CD4-positive, alpha-beta T cell treated with Interleukin-17A for 4 hours (primary cell): ENCODE measurements at places on chromosomes 5 and 9.

DNA sequence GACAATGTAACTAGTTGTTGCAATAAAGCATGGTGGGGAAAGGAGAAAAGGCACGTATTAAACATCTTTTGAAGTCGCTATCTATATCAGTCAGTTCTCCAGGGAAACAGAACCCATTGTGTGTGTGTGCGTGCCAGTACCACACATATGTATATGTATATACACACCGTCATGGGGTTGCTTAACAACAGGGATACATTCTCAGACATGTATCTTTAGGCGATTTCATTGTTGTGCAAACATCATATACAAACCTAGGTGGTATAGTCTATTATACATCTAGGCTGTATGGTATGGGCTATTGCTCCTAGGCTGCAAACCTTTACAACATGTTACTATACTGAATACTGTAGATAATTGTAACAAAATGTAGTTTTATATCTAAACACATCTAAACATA, 2.3 kb downstream of the CDKN2B-AS1 start:
- DNase-seq: no peak

- DNase-seq: no peak
Observed at GRCh38 chr9:36959681-36960574, 74.1 kb downstream of the PAX5 start.

- no peak for DNase-seq
Observed at GRCh38 chr9:3980771-3981170, 319.1 kb downstream of the GLIS3 start.

- no peak for DNase-seq
Observed at GRCh38 chr5:86101966-86102365, 515.8 kb upstream of the COX7C start.

DNA sequence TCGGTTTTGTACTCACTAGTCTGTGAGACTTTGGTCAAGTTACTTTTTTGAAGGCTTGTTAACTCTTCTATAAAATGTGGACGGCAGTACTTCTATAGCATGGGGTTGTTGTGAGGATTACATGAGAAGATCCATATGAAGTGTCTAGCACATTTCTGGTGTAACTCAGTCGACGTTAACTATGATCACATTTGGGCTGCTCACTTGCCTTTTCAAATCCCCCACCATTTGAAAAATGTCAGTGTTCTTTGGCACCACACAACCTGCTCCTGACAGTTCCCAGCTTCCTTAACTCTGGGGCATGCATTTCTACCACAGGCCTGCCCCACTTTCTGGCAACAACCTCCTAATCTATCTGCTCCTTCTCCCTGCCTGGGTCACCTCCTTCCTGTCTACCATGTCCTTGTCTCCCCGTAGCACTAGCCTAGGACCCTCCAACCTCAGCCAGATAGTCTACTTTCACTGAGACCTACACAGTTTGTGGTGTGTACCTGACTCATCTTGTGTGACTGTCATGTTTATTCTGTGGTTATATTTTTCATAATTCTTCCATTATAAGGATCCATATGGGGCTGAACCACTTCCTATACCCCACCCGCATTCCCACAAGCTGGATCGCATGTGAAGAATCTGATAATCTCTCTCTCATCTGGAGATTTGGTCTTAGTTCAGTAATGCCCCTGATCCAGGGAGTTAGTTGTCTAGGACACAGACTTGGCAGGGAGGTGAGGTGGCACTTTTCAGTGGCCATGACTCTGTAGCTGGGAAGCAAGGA, 30.2 kb upstream of the BASP1 start:
- DNase-seq: no peak

DNA sequence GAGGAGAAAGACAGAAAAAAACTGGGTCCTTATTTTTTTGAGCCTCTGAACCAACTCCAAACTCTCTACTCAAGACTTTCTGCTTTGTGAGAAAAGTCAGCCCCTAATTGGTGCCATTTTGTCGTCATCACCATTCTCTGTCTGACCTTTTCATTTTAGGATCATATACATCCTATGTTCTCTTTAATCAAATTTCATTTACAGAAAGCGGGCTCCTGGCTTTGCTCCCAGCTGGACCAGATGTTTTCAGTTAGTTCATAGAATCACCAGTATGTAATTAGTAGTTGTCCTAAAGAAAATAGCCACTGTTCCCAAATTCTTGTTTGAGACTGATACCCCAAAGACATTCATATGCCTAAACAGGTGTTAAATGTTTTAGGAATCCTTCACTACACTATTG, 28.6 kb upstream of the SLCO4C1 start:
- DNase-seq: no peak

- DNase-seq: no peak
Observed at GRCh38 chr5:57432876-57433275, 49.7 kb downstream of the ACTBL2 start.

- DNase-seq: no peak
Observed at GRCh38 chr5:112320408-112320807, 98.7 kb downstream of the EPB41L4A start.

- no peak for DNase-seq
Observed at GRCh38 chr9:5910413-5911057, 19.8 kb downstream of the MLANA start.

GRCh38 chr5:170630226-170630625, 126.4 kb downstream of the KCNIP1 start:
- no peak for DNase-seq

DNA sequence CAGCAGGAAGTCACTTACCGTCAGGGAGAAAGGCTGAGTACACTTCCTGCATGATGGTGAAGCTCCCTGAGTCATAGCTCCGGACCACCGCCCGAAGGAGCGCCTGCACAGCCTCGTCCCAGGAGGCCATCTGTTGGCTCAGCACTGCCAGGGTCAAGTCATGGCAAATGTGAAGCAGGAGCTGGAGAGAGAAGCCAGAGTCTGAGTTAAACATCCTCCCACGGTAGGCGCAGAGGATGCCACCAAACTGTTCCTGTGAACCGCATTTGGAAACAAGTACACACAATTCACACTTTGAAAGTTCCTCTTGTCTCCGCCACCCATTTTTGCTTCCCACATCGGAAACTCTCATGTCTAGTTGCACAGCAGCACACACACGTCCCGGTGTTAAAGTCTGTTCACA, 33.9 kb downstream of the CNOT8 start:
- DNase-seq: no peak

- no peak for DNase-seq
Observed at GRCh38 chr9:99595796-99596195, 225.9 kb upstream of the NR4A3 start.

DNA sequence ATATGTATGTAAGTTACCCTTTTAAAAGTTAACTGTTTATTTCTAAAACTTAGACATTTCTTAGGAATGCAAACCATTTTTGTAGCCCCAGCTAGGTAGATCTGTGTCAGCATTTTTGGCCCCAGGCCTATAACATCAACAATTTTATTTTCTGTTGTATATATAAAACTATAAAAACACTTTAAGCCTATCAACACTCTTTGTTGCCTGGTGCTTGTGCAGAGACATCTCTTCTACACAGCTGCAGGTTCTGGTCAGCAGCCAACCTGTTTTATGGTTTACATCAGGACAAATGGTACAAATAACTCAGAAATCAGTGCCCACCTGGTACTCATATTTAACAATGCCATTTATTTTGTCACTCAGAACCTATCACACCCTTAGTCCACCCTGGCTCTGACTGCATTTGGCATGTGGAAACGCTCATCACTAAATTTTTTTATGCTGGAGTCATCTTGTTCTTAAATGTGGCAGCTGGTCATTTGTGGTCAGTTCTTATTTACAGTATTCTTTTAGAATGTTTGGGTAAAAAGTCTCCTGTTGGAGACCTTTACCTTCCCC, 173.4 kb downstream of the DNAH5 start:
- no peak for DNase-seq

GRCh38 chr9:135906291-135907005, 898 bp downstream of the CAMSAP1 start:
- peak; percentile 27 for DNase-seq

DNA sequence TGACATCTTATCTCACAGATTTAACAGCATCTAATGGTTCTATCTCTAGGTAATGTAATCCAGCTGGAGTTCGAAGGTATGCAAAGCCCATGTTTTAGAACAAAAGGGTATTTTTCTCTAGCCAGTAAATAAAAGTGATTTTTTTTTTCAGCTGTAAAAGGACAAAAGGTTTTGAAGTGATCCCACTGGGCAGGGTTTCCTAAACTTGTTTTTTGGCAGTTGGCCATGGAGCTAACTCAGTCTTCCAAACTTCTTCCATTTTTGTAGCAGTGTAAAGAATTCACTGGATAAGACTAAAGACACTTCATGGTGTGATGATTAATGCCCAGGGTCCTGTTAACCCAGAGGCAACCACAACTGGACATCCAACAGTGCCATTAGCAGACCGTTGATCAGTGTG, 63.8 kb downstream of the TMEM252 start:
- DNase-seq: no peak

DNA sequence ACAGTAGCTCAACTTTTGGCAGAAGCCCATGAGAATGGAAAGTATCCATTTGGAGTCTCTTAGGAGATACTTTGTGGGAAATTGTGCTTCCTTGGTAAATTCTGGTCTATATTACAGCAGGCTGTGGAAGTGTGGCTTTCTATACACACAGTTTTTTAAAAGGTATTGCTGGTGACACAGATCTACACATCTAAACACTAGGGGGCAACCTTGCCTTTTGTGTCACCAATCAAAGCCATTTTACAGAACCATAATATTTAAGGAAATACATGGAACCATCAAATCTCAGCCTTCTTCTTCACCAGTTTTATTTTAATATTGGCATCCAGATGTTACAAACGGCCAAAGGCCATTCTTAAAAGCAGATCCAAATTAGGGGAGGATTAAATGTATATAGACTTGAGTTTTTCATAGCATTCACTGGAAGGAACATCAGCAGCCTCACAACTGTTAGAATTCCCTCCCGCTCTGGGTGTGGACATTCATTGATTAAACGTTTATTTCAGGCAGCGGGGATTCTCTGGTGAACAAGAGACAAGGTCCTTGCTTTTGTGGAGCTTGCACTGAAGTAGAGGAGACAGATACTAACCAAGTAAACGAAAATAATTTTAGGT, 132.4 kb upstream of the EPB41L4A start:
- DNase-seq: peak; percentile 49

- no peak for DNase-seq
Observed at GRCh38 chr5:54457094-54457862, 1.8 kb downstream of the HSPB3 start.

DNA sequence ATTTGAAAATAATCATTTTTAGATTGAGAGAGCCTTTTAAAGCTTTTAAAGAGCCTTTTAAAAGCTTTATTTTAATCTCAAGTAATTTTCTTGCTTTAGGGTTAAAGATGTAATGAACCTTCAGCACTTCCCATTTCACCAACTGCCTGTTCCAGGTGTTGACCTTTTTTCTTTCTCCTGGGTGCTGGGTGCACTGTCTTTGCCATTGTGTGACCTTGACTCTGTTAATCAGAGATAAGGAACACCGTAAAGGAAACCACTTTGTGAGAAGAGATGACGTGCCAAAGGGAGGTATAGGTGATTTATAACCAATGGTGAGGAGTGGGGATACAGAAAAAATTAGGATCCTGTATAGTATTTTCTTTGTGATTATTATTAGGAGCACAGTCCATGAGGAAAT, 68.2 kb downstream of the NAA35 start:
- DNase-seq: no peak

GRCh38 chr9:95086564-95086955, 230.9 kb downstream of the FANCC start:
- DNase-seq: no peak

DNA sequence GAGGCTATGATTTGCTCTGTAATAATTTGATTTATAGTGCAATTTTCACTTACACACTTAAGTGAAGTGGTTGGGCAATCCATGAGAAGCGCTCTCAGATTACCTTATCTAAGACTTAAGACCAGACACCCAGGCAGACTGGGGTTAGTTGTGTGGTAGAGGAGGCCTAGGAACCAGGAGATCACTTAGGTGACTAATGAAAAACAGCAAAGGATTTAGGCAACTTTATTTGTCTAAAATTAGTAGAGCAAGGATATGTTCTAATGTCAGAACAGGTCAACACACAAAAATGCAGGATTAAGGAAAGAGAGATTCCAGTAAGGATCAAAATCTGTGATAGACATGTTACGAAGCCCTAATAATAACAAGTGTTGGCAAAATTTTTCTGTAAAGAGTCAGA, 913.8 kb downstream of the TLE1 start:
- no peak for DNase-seq

- DNase-seq: peak; percentile 32
Observed at GRCh38 chr9:136244122-136244968, 1.3 kb downstream of the QSOX2 start.

DNA sequence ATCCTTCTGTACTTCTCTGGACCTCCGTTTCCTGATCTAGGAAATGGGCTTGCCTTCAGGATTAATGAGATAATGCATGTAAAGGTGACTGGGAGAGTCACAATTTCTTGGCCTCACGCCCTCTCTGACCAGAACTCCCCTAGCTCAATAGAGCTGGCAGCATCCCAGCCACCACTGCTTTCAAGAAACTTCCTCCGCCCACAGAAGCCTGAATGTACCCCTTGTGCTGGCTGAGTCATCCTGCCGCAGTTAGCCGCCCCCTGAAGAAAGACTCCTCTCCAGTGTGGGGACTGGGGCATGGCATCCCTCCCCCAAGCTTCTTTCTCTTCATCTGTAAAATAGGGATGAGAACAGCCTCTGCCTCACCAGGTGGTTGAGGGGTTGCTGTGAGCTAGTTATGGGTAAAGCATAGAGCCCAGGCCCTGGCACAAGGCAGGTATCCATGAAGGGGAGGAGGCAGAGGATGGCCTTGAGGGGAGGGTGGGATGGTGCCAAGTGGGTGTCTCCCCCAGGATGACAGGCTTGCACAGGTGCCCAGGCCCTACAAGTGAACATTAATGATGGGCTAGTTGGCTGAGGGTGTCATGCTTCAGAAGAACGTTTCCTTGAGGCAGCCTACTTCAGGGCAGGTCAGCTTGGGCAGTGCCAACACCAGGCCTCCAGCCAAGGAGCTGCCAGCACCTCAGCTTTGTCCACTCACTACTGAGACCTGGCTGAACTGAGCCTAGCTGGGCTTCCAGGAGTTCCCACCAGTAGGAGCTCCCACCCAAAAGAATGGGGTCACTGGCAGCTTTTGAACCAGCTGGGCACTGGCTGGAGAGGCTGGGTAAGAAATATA, 3.4 kb downstream of the PDLIM4 start:
- no peak for DNase-seq
